Osteocyte (in vitro differentiated cells): ENCODE measurements at places on chromosomes 1 and 21. TPM values are rescaled to one million over a fixed set of nuclear protein-coding genes. Genes with fewer than 3 reads are reported as not detected.

Gene LYSMD1
- total RNA-seq = 12.6 and 13.3 TPM in 2 replicates

DNA sequence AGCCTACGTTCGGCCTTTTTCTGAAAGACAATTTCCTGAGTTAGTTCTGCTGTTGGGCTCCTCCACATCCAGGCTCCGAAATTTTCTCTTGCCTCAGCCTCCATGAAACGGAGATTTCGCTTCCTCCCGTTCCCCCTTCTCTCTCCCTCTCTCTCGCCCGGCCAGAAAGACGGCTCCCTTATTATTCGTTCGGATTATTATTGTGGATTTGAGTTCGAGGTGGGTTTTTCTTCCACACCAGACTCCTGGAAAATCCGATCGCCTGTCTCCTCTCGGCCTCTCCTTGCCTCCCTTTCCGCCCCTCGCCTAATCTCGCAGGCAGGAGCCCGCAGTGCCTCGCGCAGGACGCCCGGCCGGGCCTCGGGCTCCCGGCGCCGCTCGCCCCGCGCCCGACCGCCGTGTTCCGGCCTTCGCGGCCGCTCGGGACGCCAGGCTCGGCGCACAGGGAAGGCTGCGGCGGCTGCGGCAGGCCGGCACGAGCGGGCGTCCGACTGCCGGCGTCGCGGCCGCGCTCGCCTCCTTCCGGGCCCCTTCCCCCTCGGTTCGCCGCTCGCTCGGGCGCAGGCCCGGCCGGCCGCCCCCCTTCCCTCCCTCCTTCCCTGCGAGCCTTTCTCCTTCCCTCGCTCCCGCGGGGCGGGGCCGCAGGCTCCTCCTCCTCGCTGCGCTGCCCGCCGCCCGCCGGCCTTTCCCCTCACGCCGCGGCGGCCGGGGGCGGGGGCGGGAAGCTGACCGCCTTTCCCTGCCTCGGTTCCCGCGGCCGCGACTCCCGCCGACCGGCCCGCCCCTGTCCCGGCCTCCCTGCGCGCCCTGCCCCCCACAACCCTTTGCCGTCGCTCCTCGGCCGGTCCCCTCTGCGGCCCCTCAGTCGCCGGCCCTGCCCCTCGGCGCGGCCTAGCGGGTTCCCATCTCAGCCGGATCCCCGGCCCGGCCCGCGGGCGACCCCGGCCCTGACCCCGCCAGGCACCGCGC lies at the start of gene ARHGEF11:
ARHGEF11 (minus strand) TSS at position 493 of the 969 bp plus-strand sequence. CDS start 1,412 bp downstream, outside the sequence.
- H3K4me3 ChIP-seq = peak within 1 kb of the TSS; percentile 89
- DNase-seq = peak; percentile 97
- H3K36me3 ChIP-seq = peaks cover 2% of the 10 kb centered on the region
- peaks cover 20% of the 10 kb centered on the region for H3K27me3 ChIP-seq
- H3K27ac ChIP-seq = peak within 1 kb of the TSS; percentile 97

DNA sequence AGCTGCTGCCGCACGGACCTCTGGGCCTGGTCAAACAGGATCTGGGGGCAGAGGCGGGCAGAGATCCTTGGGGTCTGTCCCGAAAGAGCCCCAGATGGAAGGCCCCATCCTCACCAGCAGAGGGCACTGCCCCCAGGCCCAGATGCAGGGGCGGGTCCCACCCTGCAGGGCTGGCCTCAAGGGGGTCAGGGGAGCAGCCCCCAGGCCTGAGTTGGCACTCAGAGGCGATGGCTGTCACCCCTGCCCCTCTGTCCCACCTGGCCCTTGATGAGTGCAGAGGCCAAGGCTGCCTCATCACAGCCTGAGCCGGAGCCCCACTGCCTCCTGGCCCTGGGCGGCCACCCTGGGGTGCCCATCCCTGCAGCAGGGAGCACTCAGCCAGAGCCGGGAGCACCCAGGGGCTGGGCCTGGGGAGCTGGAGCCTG lies 5.7 kb downstream of the ACAP3 start:
- no peaks in the 10 kb centered on the region for H3K36me3 ChIP-seq
- no peak overlapping the region for H3K4me3 ChIP-seq
- H3K27me3 ChIP-seq = no peaks in the 10 kb centered on the region
- H3K27ac ChIP-seq = no peak overlapping the region
- H3K4me1 ChIP-seq = peaks cover 31% of the 10 kb centered on the region

GRCh38 chr21:44019568-44019958 lies 7.5 kb downstream of the TRAPPC10 start:
- no peaks in the 10 kb centered on the region for H3K36me3 ChIP-seq
- peaks cover 41% of the 10 kb centered on the region for H3K4me1 ChIP-seq
- H3K4me3 ChIP-seq = no peak overlapping the region
- no peaks in the 10 kb centered on the region for H3K27me3 ChIP-seq
